ENCODE measurements at places on chromosomes 4 and X. TPM values are rescaled to one million over a fixed set of nuclear protein-coding genes. Genes with fewer than 3 reads are reported as not detected.
A peak's percentile ranks its signal among the peaks of the same experiment; 100 is the strongest.

GRCh38 chr4:159240687-159241086 lies 137.8 kb downstream of the RAPGEF2 start:
- DNase-seq, result no peak
- H3K36me3 ChIP-seq, result no peaks in the 10 kb centered on the region
- H3K27me3 ChIP-seq, result no peaks in the 10 kb centered on the region
- H3K4me1 ChIP-seq, result peaks cover 4% of the 10 kb centered on the region
- H3K4me3 ChIP-seq, result no peak overlapping the region

DNA sequence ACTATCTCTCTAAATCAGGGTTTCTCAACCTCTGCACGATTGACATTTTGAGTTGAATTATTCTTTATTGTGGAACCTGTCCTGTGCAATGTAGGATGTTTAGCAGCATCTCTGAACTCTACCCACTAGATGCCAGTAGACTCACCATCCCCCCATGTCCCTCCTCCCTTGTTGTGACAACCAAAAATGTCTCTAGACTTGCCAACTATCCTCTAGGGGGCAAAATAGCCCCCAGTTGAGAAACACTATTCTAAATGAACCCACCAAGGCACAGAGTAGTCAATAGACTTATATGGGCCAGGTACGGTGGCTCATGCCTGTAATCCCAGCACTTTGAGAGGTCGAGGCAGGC lies 49.1 kb upstream of the GAB1 start:
- DNase-seq, result no peak
- H3K27ac ChIP-seq, result peak overlapping the region; percentile 74
- H3K36me3 ChIP-seq, result no peaks in the 10 kb centered on the region
- H3K4me1 ChIP-seq, result peaks cover 9% of the 10 kb centered on the region
- H3K27me3 ChIP-seq, result no peaks in the 10 kb centered on the region

DNA sequence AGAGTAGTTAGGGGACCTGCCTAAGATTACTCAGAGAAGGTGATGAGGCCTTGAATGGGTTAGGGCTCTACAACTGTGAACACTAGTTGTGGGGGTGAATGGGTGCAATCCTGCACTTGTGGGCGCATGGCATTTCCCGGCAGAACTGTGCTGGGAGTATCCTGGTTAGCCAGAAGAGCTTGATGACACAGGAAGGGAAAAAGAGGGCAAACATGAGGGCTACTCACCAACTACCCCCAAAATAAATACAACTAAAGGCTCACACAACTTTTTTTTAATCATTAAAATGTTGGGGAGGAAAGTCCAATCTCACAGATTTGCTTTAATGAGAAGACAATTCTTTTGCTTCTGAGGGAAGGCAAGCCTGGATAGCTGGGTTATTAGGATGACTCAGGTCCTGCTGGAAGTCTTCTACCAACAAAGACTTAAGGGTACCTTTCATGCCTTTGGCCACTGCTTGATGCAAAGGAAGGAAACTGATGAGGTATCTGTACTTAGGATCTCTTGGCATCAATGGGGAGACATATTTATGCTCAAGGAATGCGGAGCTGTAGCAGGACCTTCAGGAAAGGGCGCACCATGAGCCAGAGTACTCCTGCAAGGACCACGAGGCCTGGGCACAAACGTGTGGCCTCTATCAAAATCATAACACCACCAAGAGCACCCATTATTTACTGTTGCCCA lies 2.6 kb downstream of the PHKA2 start:
- DNase-seq, result no peak
- no peaks in the 10 kb centered on the region for H3K27me3 ChIP-seq
- H3K36me3 ChIP-seq, result no peaks in the 10 kb centered on the region
- H3K27ac ChIP-seq, result no peak overlapping the region
- H3K4me3 ChIP-seq, result no peak overlapping the region

STOX2 gene
- 41.7 TPM for total RNA-seq
